Type B pancreatic cell (in vitro differentiated cells): ENCODE measurements at places on chromosomes 7 and 10.

- DNase-seq = no peak
Measured at GRCh38 chr7:116978006-116978405, 24.7 kb downstream of the ST7 start.

DNA sequence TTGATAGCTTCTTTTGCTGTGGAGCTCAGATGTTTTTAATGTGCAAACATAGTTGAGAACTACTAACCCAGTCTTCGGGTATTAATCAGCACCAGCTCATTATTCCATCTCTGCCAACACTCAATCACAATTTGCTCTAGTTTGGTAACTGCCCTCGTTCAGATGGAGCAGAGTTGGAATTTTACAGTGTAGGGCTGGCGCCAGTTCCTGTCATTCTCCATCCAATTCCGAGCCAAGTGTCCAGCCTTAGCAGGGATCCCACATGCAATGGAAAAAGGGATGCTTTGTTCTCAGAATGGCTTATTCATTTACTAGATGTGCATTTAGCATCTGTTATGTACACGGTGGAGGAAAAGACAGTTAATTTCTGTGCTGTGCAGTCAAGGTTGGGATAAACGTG is 504.5 kb upstream of the GALNT17 start:
- no peak for DNase-seq

DNA sequence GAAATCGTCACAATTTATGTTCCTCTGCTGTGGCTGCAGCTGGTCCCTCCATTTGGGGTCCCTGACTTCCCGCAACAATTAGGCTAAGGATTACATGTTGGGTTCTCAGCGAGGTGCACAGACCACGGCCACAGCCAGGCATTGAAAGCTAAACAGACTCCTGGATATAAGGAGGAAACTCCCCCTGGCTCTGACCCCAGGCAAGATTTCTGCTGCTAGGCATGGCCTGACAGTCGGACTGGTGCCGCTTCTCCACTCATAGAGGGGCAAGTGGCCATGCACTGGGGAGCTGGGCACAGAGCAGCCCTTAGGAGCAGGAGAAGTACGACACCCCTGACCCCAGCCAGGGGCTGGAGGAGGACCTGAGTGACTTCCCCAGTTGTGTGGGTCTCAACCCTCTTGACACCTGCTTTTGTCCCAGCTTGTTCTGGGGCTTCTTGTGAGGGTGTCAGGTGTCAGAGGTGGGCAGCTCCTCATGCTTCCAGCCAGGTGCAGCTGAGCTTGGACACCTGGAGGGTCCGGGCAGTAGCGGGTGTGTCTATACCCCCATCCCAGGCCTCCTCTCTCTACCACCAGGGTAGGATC is 38.3 kb downstream of the TSPAN15 start:
- DNase-seq = no peak

- DNase-seq = no peak
Measured at GRCh38 chr7:45506059-45506458, 68.1 kb upstream of the ADCY1 start.

DNA sequence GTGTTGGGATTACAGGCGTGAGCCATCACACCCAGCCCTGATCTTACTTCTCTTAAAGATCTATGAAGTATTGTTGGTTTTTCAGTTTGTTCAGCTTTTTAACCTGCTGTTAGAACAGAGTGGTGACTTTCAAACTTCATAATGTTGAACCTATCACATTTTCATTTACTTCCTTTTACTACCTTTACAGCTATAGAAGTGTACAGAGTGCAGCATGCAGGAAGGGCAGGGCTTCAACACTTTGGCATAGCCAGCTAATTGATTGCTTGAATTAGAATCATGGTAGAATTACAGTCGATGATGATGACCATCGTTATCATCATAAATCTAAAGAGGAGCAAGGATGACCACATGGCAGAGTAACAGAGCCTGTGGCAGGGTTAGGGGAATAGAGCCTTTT is 55.5 kb downstream of the AOAH start:
- DNase-seq = no peak

GRCh38 chr7:81725812-81726127 is 44.1 kb downstream of the HGF start:
- DNase-seq = no peak

- DNase-seq = no peak
Measured at GRCh38 chr7:73341877-73342276, 13.9 kb downstream of the FKBP6 start.

DNA sequence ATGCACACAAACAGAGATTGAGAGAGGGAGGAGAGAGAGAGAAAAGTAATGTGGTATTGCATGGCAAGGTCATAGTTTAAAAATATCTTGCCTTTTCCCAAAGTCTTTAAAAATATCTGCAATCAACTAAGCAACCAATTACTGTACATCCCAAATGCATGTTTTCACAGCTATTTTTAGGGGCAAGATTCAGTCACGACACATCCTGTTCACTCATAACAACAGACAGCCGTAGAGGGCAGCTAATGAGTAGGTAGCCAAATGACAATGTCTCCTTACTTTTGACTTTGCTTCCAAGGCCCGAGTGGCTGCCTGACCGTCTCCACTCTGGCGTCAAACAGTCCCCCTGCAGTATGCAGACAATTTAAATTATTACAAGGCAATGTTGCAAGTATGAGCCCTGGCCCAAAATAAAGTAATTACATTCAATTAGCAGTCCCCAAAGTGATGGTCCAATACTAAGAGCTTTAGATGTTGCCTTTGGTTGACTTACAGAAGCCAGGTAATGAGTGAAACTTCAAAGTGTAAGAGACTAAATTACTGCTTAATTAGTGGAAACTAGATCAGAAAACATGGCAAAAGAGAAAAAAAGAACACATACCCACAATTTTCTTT is 162.9 kb downstream of the MBL2 start:
- DNase-seq = no peak

GRCh38 chr10:48579251-48579960 is 25.5 kb downstream of the ARHGAP22 start:
- no peak for DNase-seq

DNA sequence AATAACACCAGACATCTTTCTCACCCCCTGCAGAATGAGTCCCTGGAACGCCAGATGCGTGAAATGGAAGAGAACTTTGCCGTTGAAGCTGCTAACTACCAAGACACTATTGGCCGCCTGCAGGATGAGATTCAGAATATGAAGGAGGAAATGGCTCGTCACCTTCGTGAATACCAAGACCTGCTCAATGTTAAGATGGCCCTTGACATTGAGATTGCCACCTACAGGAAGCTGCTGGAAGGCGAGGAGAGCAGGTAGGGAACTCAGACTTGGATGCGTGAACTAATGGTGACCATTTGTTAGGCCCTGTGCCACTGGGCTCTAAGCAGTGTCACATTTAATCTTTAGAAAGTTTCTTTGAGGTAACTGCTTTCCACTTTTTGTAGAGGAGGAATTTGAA is 7.1 kb downstream of the VIM start:
- DNase-seq = no peak

DNA sequence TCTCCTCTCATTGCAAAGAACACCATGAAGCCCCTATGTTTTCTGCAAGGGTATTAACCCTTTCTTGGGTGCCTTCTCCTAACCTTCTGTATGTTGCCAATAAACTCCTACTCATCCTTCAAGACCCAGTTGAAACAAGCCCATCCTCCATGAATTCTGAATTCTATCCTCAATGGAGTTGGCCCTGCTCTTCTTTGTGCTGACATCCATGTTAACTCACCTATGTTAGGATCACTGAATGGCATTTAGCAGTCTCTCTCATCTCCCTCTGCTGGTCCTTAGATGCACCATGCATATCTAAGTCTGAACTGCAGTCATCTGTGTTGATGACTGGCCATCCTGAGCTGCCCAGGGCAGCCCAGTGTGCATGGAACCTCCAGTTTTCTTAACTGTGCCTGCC is 129.8 kb downstream of the BUB3 start:
- DNase-seq = no peak

GRCh38 chr7:42285383-42285824 is 48.4 kb upstream of the GLI3 start:
- DNase-seq = no peak

DNA sequence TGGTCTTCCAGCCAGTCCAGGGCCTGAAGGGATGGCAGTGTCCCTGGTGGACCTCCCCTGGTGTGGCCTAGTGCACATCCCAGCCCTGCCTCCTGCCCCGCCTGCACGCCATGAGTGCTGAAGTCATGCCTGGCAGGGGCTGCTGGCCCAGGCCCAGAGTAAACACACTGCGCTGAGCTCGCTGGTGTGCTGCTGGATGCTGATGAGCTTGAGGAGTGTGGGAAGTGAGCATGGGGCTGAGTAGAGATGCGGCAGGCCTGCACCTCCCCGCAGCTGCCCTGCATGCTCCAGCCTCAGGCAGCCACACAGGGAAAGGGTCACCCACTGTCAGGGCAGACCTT is 43.2 kb downstream of the HTRA1 start:
- DNase-seq = no peak

DNA sequence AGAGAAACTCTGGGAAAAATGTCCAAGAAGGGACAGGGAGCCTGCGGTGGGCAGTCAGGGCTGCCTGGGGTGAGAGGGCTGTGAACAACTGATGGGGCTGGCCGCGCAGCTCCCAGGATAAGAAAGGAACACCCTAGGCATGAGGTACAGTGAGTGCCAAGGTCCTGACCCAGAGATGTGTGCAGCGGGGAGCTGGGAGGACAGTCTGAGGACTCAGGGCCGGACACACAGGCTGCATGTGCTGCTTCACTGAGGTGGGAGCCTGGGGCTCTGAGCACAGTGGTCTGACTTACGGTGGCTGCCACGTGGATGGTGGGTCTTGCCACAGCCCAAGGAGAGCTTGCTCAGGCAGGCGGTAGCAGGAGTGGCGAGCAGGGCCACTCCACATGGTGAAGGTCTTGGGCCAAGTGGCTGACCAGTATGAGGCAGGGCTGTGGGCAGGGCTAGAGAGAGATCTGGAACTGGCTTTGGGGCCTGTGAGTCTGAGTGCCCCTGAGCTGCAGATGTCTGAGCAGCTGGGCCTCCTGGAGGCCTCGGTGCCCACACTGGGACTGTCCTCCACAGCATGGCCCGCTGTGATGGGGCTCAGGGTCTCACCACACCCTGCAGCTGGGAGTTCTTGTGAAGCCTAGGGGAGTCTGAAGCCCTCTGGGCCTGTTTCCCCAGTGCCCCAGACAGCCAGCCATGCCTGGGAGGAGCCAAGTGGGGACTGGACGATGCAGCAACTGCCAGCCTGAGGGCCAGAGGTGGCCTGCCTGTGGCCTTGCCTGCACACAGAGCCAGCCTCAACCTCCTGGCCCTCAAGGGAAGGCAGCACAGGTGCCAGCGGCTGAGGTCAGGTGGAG is 60.3 kb downstream of the RASGEF1A start:
- DNase-seq = peak; percentile 63

DNA sequence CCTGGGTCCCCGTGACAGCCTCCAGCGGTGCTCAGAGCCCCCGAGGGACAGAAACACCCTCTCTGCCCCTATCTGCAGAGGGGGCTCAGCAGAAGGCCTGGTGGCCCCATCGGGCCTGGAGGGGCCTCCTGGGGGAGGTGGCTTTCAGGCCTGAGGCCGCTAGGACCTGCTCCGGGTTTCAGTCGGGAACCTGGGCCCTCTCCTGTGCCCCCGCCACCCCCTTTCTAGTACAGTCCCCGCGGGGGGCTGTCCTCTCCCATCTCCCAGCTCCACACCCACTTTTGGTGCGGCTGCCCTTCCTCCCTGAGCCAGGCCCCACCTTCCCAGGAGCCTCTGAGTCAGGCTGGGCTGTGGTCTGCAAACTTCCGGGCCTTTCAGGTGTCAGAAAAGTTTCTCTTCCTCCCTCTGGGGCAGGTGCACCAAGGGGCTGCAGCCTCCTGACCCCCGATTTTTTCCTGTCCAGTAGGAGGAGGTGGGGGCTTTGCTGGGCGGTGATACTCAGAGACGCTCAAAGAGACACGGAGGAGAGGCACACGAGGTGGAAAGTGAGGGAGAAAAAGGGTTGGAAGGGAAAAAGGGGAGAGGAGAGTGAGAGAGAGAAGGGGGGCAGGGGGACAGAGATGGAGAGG is 692 bp downstream of the CARD11 start:
- DNase-seq = no peak

DNA sequence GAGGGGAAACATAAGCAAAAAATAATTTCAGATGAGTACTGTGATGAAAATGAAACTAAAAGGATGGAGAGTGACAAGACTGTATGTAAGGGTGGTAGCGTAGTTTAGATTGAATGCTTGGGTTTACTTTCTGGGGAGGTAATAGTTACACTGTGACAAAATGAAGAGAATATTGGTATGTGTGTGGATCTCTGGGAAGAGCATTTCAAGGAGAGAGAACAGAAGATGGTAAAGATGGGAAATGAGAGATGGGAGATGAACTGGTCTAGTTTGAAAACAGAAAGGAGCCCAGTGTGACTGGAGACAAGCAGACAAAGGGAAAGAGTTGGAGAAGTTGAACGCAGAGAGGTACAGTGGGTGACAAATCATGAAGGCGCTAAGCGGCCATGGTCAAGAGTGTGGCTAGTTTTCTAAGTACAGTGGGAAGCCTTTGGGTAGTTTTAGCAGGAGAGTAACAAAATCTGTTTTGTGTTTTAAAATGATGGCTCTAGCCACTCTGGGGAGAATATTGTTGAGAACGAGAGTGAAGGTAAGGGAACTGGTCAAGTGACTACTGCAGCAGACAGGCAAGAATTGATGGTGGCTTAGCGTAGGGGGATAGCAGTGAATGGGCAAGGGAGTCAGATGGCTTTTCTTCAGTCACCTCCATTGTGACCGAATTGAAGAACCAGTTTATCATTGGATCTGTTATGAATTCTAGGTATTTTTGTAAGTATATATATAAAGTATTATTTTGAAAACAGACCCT is 22.6 kb downstream of the PALS2 start:
- DNase-seq = no peak

DNA sequence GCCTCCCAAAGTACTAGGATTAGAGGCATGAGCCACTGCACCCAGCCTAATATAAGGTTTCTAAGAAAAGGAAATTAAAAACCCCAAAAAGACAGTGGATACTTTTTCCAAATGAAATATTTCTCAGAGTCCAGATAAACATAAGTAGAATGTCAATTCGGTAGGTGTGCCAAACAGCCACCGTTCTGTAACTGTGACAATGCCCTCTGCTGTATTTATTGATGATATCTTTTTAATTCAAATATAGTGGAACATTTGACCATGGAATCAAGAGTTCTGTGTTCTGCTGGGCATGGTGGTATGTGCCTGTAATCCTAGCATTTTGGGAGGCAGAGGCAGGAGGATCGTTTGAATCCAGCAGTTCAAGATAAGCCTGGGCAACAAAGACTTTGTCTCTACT is 28.8 kb upstream of the ZRANB1 start:
- peak; percentile 1 for DNase-seq
